ENCODE measurements at places on chromosomes 16 and 17. TPM values are rescaled to one million over a fixed set of nuclear protein-coding genes. Genes with fewer than 3 reads are reported as not detected.

TNFRSF17 gene
- total RNA-seq: not detected

CCL16 gene
- total RNA-seq: not detected

TP53TG3 gene
- not detected for total RNA-seq

PARD6A gene
- total RNA-seq: 4.7 TPM

PSMD11 gene
- 109 TPM for total RNA-seq

GSDMA gene
- not detected for total RNA-seq

KLHL10 gene
- not detected for total RNA-seq

TP53TG3F gene
- total RNA-seq: not detected

MPO gene
- total RNA-seq: not detected

RNFT1 gene
- total RNA-seq: 27.4 TPM

PIMREG gene
- total RNA-seq: 7.6 TPM

P3H4 gene
- total RNA-seq: 24.7 TPM

SLC38A8 gene
- total RNA-seq: not detected

VAT1L gene
- total RNA-seq: 0.76 TPM

OR3A3 gene
- not detected for total RNA-seq

G6PC1 gene
- 1.5 TPM for total RNA-seq

SPN gene
- 0.14 TPM for total RNA-seq

CEMP1 gene
- 0.74 TPM for total RNA-seq

PYCARD gene
- 14.5 TPM for total RNA-seq

CCL8 gene
- not detected for total RNA-seq

MYO15B gene
- 49.0 TPM for total RNA-seq

EVPLL gene
- total RNA-seq: not detected

ZNF771 gene
- total RNA-seq: 15.5 TPM

TNP2 gene
- total RNA-seq: not detected

LPO gene
- total RNA-seq: not detected

TEX14 gene
- 0.17 TPM for total RNA-seq

RTN4RL1 gene
- 1.7 TPM for total RNA-seq

CNGB1 gene
- total RNA-seq: 2.3 TPM

FA2H gene
- total RNA-seq: 5.0 TPM

FBXO39 gene
- total RNA-seq: 0.26 TPM

FBXO47 gene
- not detected for total RNA-seq

C17orf50 gene
- not detected for total RNA-seq

WNT9B gene
- total RNA-seq: 0.89 TPM

PPL gene
- 142 TPM for total RNA-seq

PRAC1 gene
- 0.88 TPM for total RNA-seq

KCNJ18 gene
- not detected for total RNA-seq

ALOX12B gene
- not detected for total RNA-seq

ABCC12 gene
- not detected for total RNA-seq

KRTAP2-3 gene
- 0.98 TPM for total RNA-seq

TAC4 gene
- total RNA-seq: not detected

CHRNE gene
- 0.52 TPM for total RNA-seq

NPW gene
- total RNA-seq: 4.7 TPM

SLC22A31 gene
- 5.3 TPM for total RNA-seq

CLEC16A gene
- 33.4 TPM for total RNA-seq

DNASE1L2 gene
- 2.6 TPM for total RNA-seq

RGS9 gene
- 5.1 TPM for total RNA-seq

TNRC6C gene
- 36.7 TPM for total RNA-seq

CDRT15 gene
- total RNA-seq: not detected

OR1A1 gene
- total RNA-seq: not detected

KRT31 gene
- not detected for total RNA-seq

KRTAP2-2 gene
- total RNA-seq: not detected

ADAMTS18 gene
- 5.5 TPM for total RNA-seq

All from type B pancreatic cell (in vitro differentiated cells).